ENCODE measurements at places on chromosomes 3 and 15.

- DNase-seq, result no peak
Observed at GRCh38 chr3:81045246-81045645, 716.2 kb downstream of the GBE1 start.

DNA sequence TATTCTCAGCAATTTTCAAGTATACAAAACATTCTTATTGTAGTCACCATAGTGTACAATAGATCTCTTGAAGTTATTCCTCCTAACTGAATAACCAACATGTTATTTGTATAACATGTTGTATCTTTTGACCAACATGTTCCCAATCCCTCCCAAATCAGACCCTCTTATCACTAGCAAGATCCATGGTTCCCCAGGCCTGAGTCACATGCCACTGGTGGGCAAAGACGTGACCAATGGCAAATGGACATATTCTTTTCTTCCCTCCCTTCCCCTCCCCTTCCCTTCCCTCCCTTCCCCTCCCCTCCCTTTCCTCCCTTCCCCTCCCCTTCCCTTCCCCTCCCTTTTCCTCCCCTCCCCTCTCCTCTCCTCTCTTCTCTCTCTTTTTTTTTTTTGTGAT, 45.4 kb downstream of the AMOTL2 start:
- no peak for DNase-seq

- DNase-seq, result no peak
Observed at GRCh38 chr15:62999923-63000561, 42.5 kb upstream of the TPM1 start.

DNA sequence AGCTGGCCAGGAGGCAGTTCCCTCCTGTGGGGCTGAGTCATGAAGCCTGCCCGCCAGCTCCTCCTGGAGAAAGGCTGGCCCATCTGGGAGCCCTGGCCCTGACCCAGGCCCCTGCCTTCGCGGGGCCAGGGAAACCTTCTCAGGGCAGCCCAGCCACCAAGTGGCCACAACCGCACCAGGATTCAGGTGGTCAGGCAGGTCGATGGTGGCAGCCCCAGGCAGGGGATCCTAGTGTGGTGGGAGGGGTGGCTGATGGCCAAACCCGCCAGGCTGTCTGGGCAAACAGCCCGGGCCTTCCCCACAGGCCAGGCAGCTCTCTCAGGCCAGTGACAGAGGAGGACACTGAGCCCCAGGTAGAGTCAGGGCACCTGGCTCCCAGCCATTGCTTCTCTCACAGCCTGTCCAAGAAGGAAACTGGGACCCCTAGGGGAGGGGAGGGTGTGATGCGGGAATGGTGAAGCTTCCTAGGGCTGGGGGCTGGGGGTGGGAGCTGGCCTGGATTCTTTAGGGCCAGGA, 1.2 kb downstream of the TWF2 start:
- no peak for DNase-seq

DNA sequence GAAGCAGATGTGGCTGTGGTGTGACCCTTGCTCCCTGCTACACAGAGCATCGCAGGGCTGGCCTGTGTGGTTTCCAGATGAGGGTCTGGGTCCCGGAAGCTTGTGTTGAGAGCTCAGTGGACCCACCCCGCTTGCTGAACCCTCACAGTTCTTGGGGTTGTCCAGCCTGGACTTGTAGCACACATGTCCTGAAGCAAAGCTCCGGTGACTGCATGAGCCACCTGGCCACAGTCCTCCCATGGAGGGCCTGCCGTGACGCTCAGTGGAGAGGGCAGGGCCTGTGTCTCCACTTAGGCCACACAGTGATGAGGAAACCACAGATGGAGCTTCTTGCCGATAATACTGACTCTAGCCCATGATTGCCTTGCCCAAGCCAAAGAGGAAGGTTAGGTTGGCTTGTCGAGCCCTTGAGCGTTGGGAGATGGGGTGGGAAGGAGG, 62.6 kb downstream of the RGMA start:
- no peak for DNase-seq

DNA sequence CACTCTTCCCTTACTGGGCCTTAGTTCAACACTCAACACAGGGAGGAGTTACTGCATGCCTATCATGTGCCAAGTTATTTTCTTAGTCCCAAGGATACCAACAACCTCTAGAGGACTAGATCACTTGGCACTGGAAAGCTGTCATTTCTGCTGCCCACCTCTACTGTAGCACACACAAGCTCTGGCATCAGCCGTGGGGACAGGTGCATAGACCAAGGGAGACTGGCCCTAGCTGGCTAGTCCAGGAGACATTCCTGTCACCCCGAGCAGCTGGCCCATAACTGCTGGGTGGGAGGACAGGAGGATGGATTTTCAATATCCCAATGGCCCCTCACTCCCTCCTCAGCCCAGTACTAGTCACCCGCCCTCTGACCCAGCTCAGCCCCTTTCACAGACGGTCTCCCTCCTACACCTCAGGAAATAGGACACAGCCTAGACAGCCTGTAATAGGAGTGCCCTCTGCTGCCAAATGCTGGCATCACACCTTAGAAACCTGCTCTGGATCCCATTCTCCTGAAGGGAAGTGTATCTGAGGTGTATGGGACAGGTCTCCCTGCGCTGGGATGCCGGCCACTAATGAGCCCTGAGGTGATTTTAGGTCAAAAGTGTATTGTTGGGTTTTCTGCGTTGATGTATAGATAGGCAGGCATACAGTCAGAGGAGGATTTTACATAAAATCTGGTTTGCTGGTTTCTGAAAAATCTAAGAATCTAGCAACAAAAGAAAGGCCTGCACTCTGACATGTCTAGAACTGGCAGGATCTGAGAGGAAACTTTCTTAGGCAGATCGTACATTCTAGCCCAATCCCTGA, 3.4 kb upstream of the DZIP1L start:
- no peak for DNase-seq

DNA sequence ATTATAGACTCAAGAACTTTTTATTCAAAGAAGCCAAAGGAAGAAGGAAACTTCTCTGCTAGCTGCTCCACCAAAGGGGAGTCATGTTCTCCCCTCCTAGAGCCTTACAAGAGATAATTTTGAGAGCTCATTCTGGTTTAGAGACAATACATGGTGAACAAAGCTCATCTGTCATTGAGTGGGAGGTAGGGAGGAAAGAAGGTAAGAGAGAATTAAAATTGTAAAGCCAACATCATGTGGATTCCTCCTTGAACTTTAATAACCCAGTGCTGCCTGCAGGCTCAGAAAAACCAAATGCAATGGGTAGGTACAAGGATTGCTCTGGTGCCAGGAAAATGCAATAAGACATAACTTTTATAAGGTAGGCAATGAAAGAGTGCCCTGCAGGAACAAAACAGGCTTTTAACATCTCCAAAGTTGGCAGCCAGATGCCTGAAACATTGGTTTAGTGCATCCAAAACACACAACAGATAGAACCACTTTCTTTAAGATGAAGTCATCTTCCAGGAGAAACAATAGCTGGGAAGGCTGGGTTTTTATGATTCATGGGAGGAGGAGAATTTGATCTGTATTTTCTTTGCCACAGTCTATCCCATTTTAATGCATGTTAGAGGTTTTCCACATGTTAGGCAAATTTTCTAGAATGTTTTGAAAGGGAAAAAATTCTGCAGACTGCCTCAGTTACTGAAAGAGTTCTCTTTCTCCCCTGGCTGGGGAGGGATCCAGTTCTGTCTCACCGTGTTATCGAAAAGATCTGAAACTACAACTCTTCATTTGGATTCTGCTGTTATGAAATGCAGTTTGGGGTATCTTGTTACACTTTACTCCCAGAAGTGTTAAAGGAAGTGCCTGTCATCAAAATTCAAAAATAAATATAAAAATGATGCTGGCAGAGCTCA, 11.3 kb upstream of the ARHGEF3 start:
- no peak for DNase-seq

GRCh38 chr3:25460751-25461150, 32.7 kb downstream of the RARB start:
- peak; percentile 3 for DNase-seq

DNA sequence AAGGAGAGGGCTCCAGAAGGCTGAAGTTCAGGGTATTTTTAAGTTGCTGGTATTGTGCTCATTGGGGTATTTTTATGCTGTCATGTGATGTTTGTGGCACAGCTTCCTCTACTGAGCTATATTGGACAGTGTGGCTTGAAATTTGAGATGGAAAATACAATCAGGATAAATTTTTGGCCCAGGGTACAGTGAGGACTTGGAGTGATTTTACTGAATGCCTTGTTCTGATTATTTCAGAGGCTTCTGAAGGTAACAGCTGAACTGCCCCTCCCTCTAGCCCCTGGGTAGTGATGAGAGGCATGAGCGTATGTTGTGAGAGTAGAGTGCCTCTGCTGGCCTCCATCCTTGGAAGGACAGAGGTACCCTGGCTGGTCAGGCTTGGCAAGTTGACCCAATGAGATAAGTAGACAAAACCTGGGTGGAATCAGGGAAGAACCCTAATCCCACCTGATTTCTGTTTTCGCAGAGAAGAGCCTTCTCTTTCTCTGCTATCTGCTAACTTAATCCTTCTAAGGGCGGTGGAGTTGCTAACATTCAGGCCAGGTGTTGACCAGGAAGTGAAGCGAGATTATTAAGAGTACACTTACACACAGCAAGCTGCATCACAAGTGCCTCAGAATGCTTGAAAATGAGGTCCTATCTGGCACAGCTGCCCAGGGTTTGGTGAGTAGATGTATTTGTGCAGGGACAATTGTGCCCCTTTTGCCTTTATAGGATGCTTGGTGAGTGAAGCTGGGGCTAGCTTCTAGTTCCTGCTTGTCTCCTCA, 98.1 kb upstream of the CLSTN2 start:
- DNase-seq, result no peak

- no peak for DNase-seq
Observed at GRCh38 chr3:117932441-117932840, 1102.2 kb downstream of the IGSF11 start.

DNA sequence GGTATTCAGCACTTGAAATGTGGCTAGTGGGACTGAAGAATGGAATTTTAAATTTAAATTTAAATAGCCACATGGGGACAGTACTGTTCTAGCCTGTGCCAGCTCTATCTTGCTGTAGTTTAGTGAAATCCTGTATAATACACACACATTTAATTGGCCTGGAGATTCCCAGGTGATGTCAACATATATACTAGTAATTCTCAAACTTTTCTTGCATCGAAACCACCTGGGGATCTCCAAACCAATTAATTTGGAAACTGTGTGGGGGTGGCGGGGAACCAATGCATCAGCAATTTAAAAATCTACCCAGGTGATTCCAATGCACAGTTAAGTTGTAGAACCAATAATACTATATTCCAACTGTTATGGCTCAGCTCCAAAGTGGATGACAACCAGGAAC, 228.9 kb upstream of the MRPL3 start:
- DNase-seq, result no peak

- DNase-seq, result no peak
Observed at GRCh38 chr3:3340526-3340925, 161.0 kb upstream of the CRBN start.

DNA sequence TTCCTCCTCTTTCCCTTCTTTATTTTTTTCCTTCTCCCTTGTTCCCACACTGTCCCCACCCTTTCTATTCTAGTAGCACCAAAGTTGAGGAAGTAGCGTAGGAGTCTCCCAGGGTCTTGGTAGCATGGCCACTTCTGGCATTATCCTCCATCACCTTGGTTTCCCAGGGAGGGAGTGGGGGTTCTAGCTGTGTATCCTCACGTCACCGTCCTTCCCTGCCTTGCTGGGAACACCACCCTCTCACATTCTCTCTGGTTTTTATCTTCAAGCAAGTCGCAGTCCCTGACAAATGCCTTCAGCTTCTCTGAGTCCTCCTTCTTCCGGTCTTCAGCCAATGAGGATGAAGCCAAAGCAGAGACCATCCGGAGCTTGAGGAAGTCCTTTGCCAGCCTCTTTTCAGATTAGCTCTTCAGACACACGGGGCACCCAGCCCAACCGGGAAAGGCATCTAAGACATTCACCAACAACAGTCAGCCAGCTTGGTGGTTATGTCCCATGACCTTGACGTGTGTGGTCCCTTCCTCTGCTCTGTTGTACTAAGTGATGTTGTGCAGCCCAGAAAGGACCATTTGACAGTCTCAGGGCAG, 31.6 kb upstream of the TIMP4 start:
- DNase-seq, result no peak

GRCh38 chr3:184230603-184231528, 1.5 kb downstream of the VWA5B2 start:
- DNase-seq, result no peak

DNA sequence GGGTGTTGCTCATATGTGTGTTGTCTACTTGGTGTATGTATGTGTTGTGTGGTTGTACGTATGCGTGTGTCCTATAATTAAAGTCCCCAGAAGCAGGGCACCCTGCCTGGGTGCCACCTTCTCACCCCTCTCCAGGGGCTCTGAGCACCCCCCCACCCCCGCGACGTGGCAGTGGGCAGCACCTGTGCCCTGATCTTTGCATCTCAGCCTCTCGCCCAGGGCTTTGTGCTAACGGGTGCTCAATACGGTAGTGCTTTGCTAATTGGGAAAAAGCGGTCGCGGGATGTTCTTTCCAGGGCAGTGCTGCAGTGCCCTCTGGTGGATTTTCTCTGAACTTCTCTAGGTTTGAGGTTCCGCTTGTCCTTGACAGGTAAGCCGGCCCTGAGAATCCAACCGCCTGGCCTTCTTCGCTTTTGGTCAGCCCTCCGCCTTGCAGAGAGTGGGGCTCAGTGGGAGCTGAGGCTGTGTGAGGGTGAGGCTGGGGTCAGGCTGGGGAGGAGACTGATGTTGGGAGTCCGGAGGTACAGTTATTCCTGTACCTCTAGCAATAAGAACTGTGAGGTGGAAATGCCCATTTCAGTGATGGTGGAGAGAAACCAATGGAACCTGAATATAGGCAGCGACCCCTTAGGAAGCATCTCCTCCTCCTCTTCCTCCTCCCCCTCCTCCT, 17.6 kb upstream of the EPHB3 start:
- peak; percentile 59 for DNase-seq

- no peak for DNase-seq
Observed at GRCh38 chr15:57861034-57861638, 154.6 kb downstream of the POLR2M start.

DNA sequence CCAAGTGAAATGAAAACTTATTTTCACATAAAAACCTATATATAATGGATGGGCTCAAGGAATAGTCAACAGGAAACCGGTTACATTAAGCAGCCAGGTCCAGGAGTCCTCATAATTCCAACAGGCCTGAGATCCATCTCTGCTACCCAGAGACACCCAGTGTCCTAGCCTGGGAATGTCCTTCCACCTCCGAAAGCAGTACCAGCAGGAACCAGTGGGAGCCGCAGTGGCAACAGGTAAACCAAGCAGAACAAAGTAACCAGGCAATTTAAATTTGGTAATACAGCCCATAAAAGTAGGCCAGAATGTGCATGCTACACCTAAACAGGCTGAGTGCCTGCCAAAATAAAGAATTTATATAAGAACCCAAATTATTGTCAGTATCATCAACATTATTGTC, 195.6 kb downstream of the ZBBX start:
- no peak for DNase-seq

DNA sequence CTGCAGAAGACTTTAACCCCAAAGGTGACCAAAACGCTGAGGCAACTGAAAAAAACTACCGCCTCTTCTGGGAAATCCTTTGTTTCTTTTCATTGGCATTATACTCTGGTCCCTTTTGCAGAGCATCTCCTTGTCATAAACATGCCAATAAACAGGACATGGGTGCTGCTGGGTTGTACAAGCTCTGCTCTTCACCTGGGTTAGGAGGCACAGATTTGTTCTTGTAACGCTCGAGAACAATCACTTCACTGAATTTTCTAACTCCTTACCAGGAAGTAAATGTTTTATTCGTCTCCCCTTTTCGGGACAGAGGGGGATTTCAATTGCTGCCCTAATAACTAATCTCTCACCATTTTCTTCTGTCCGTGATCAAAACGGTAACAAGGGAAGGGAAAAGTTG, 1.3 kb downstream of the PLCH1 start:
- no peak for DNase-seq

GRCh38 chr15:67241132-67241855, 13.2 kb downstream of the AAGAB start:
- peak; percentile 6 for DNase-seq

- no peak for DNase-seq
Observed at GRCh38 chr3:14548321-14548729, 8.2 kb upstream of the GRIP2 start.

- no peak for DNase-seq
Observed at GRCh38 chr3:142046320-142047020, 102.9 kb downstream of the TFDP2 start.

All from CD8-positive, alpha-beta memory T cell (primary cell).